MV-4-11 (cell line): ENCODE measurements at places on chromosomes 3 and 15.

DNA sequence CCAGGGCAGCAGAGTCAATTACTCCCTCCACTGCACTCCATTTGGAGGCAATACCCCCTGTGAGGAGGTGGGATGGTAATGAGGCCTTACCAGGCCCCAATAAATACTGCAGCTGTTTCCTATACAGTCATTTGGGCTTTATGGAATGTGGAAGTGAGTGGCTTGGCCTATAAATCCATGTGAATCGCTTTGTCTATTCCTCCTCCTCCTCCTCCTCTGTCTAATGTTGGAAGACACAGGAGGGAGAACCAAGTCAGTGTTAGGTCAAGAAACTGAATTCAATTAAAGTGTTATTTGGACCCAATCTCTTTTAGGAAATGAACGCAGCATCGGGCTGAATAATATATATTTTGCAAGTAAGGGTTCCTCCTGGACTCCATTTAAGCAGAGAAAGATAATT, 17.3 kb upstream of the SRGAP3 start:
- DNase-seq, result no peak

DNA sequence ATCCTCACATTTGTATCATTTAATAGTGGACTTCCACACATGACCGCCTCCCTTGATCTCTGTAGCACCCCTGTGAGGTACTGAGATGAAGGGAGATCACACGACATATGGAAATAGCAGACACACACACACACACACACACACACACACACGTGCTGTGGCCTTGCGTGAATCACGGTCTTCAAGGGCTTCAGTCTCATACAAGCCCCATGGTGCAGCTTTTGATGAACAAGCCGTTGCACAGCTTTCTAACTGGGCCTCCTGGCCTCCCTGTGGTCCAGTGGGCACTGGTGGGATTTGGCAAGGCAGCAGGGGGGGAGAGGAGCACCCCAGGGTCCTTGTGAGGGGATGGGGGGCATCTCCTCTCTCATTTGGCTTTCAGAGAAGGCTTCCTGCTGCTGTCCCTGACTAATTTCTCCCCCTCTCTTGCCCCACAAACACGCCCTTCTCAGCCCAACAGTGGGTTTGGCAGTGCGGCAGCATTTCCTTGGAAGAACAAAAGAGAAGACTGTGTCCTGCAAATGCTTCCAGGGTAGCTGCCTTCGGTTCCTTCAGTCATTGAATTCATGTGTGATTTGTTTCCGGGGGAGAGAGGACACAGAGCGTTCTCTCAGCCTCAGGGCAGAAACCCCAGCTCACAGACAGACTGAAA, 98.7 kb downstream of the SMAD6 start:
- DNase-seq, result peak; percentile 4

DNA sequence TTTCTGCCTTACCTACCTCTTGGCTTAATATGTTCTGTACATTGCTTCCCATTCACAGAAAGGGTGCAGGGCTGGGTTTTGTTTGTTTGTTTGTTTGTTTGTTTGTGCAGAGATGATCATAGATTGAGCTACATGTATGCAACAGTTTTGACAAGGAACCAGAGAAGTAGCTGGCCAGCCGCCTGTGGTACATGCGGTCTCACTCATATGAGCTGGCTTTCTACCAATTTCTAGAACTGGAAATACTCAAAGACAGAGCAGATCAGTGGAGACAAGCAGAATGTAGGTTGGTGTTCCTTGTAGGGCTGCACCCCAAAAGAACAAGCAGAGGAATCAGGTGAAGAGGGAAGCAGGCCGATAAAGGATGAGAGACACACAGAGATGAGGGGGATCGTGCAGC, 502.7 kb downstream of the SOX2 start:
- no peak for DNase-seq

DNA sequence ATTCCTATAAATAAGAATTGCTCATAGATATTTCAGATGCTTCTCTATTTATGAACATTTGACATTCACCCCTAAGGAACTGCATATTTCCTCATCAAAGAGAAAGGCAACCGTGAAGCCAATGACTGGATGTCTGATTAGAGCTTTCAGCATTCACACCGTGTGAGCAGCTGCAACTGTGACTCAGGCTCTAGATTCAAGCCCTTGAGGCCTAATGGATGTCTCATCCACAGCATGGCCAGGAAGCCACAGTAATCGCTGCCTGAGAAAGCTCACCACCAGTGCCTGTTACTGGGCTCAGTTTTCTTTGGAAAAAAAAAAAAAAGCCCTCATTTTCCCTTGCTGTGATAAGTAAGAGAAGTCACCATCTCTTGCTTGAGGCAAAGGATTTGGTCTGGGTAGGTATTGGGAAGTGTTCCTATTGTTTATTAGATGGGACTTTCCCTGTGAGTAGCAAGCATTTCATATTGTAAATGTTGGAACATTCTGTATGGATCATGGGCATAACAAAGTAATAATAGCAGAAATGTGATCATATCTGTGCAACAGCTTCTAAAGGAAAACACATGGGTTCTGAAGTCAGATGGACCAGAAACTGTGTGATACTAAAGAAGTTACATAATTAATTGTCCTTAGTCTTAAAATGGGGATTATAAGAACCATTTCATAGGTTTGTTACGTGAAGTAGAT, 783.7 kb downstream of the AGBL1 start:
- DNase-seq, result peak; percentile 14
